Activated T-cell treated with anti-CD3 and anti-CD28 coated beads, Interleukin-2, amount 50 U/mL, for 48 hours (primary cell): ENCODE measurements at places on chromosomes 12 and 14.

- no peak for DNase-seq
Measured at GRCh38 chr12:110818511-110818910, 28.3 kb upstream of the CCDC63 start.

DNA sequence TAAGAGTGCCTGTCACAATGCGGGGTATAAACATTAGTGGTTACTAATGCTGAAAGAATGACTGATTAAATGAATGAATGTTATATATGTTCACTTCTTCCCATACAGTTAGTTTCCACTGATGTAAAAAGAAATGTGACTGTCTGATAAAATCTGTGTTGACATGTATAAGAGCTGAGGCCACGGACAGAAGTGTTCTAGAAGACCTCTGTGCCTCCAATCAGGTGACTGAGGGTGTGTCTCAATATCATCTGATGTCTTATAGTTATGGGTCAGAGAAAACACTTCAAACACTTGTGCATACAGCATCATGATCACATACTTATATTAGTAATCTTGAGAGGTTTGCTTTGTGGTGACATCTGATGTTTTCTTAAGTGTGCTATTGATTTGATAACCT, 183.4 kb downstream of the TTC7B start:
- DNase-seq, result no peak

GRCh38 chr14:89013098-89013504, 188.7 kb downstream of the TTC8 start:
- DNase-seq, result peak; percentile 42

GRCh38 chr14:95486875-95487668, 29.4 kb downstream of the SYNE3 start:
- DNase-seq, result no peak

DNA sequence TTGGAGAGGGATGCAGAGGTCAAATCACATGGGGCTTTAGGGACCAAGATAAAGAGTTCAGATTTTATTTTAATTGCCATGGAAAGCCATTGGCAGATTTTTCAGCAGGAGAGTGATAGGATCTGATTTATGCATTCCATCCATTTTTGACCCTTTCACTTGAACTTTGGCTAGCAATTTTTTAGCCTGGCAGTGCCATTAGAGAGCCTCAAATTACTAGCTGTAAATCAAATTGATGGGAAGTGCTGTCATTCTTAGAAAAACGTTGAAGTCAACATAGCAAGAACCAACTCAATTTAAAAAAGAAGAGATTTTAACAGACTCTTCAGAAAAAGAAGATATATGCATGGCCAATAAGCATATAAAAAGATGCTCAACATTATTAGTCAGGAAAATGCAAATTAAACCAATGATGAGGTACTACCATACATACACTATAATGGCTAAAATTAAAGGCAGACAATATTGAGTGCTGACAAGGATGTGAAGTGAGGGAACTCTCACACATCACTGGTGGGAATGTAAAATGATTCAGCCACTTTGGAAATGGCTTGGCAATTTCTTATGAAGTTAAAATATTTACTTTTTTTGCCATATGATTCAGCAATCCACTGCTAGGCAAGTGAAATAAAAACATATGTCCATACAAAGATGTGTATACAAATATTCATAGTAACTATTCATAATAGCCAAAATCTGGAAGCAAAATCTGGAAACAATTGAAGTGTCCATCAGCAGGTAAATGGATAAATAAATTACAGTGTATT, 89.7 kb downstream of the PTCSC3 start:
- DNase-seq, result no peak

GRCh38 chr14:61379639-61380184, 58.3 kb downstream of the PRKCH start:
- no peak for DNase-seq

- no peak for DNase-seq
Measured at GRCh38 chr12:31008241-31008761, 65.4 kb upstream of the DDX11 start.

DNA sequence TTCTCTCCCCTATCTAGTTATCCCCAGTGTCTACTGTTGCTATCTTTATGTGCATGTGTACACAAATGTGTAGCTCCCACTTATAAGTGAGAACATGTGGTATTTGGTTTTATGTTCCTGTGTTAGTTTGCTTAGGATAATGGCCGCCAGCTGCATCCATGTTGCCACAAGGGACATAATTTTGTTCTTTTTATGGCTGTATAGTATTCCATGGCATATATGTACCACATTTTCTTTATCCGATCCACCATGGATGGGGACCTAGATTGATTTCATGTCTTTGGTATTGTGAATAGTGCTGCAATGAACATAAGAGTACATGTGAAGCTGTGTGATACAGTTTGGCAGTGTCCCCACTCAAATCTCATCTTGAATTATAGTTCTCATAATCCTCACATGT, 218.1 kb downstream of the KSR2 start:
- DNase-seq, result no peak

DNA sequence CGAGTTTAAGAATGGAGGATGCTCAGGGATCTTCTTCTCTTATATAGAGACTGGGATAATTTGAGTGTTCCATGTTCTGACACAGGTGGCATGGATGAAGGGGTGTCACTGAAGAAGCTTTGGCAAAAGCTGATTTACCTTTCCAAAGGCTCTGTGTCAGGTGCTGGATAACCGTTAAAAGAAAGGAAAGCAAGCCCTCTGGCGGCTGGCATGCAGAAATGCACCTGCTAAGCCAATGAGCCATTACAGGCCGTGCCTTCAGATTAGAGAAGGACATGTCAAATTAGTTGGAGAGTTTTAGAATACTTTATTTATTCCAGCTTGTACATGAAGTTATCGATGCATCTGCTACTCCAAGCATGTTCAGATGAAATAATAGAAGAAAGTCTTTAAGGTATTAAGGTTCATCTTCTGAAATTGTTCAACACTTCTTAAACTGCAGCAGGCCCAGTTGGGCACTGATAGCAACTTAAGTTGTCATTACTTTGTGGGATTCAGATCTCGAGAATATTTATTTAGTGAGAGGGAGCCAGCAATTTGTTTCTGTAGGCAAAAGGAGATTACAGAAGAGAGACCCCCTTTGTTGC, 678.2 kb downstream of the NRXN3 start:
- peak; percentile 26 for DNase-seq

DNA sequence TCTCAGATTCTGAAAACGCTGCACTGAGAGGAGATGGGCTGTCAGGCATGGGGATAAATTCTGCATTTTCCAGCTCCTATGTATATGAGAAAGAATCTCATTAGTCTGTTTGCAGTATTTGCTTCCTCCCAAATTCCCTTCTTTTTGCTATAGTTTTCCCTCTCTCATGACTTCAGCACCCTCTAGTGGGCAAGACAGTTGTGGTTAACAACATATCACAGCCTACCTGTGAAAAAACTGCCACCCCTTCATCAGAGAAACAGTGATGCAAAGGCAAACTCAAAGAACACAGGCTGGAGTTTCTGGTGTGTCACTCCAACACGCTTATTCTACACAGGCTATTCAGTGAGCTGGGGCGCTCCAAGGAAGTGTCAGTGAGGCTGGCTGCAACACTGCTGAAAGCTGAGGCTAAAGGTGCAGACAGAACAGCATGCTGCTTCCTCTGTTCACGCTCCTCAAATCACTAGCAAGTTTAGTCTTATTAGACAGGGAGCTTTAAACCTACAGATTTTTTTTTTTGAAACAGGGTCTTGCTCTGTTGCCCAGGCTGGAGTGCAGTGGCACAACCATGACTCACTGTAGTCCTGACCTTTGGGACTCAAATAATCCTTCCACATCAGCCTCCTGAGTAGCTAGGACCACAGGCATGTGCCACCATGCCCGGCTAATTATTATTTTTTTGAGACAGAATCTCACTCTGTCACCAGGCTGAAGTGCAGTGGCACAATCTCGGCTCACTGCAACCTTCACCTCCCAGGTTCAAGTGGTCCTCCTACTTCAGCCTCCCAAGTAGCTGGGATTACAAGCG, 19.3 kb downstream of the ZC2HC1C start:
- DNase-seq, result peak; percentile 35

- DNase-seq, result no peak
Measured at GRCh38 chr14:104923640-104924420, 849 bp upstream of the PLD4 start.

GRCh38 chr12:63208956-63209355, 58.0 kb upstream of the AVPR1A start:
- no peak for DNase-seq

DNA sequence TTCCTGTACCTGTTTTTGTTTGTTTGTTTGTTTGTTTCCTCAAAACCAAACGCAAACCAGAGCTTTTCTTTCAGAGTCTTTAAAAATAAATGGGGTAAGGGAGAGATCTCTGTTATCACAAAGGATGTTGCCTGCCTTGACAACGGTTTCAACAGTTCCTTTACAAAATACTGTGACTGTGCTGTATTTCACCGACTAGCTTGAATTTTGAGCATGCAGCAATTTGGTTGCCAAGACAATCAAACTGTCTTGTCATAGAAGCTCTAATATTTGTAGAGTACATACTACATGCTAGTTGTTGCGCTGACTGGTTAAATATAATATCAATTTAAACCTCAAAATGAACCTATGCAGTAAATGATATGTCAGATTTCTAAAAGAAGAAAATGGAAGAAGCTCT, 22.4 kb upstream of the TCP11L2 start:
- DNase-seq, result no peak

DNA sequence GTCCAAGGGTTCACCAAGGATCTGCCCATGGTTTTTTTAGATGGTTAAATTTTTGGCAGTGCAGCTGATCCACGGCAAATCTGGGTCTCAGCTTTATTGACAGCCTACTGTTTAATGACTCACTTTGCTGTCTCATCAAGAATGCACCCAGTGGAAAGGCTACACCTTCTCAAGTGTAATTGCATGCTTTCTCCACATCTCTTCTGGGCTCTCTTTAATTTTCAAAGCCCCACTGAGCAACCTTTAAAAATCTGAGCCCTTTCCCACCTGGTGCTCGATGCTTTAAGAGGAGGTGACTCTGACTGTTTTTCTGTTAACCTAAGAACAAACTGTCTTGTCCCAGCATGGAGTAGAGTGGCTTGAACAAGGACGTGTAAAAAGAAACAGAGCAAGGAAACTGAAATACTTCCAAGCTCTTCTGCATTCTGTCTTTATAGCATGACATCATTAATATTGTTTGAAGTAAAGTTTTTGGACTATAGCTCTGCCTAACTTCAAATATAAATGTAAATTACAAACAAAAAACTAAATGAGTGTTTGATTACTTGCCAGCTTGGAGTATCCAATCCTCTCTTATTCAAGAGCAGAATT, 214.2 kb upstream of the KRR1 start:
- DNase-seq, result no peak

DNA sequence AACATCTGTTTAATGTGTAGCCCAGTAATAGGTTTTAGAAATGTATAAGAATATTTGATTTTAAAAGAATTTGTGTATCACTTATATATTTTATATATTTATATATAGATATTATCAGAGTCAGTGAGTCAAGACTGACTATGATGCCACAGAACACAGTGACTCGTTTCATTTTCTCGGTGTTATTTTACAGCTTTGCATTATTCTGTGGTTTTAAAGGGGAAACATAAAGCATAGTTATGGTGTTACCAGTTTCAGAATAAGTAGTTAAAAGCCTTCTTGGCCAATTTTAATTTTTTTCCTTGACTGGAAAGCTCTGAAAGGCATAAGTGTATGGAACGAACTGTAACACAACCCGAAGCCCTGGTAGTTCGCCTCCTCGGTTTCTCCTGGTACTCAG, 91.0 kb downstream of the GRIP1 start:
- DNase-seq, result no peak

DNA sequence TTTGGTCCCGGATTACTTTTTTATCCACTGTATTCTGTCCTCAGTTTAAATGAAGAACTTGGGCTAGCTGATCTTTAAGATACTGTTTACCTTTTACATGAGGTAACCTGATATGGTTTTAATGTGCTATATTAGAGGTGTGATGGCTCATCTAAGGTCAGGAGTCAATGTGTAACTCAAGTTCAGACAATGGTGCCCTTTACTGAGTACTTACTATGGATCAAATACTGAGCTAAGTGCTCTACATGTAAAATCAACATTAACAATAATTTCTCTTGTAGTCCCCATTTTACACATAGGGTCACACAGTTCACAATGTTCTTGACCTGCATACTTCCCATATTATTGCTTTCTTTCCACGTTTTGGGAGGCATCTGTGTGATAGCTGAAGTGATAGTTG, 79.2 kb downstream of the CEP83 start:
- no peak for DNase-seq

DNA sequence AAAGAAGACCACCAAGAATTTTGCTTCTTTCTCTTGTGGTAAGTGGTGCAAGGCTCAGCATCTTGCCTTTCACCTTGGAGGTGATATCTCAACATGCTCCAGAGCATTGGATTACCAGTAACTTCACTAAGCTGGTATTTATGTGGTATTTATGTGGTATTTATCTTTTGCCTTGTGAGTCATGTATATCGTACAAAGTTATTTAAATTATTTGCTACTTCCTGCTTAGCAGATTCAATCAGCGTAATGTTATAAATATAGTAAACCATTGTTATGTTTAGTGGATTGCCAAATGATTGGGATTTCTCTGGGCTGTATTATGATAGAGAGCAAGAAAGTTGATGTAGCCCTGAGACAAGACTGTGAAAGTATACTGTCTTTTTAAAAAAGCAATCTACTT, 366.4 kb downstream of the IPO8 start:
- no peak for DNase-seq

DNA sequence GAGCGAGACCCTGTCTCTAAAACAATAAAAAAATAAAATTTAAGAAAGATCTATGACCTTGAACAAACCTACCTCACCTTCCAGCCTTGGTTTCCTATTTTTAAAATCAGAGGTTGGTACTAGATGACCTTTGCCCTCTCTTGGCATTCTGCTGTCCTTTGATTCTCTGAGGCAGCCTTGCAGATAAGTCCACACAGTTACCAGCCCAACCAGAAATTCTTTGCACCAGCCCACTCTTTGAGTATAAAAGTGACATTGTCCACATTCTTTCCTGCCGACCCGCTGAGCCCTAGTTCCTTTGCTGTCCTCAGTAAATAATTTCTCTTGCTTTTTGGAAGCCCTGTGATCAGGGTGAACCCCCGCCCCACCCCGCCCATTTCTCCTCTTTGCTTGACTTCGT, 150.4 kb downstream of the PHETA1 start:
- DNase-seq, result no peak

- DNase-seq, result no peak
Measured at GRCh38 chr12:66763467-66763866, 84.6 kb upstream of the GRIP1 start.

GRCh38 chr12:30420561-30420960, 275.1 kb downstream of the IPO8 start:
- DNase-seq, result no peak

GRCh38 chr12:21650997-21651396, 6.6 kb downstream of the LDHB start:
- DNase-seq, result no peak

- DNase-seq, result no peak
Measured at GRCh38 chr14:103884854-103885253, 37.5 kb upstream of the PPP1R13B start.

GRCh38 chr14:104293851-104294627, 155.7 kb downstream of the KIF26A start:
- no peak for DNase-seq
